CD4-positive, alpha-beta T cell (primary cell): ENCODE measurements at places on chromosomes 2 and 18.
A peak's percentile ranks its signal among the peaks of the same experiment; 100 is the strongest.

DNA sequence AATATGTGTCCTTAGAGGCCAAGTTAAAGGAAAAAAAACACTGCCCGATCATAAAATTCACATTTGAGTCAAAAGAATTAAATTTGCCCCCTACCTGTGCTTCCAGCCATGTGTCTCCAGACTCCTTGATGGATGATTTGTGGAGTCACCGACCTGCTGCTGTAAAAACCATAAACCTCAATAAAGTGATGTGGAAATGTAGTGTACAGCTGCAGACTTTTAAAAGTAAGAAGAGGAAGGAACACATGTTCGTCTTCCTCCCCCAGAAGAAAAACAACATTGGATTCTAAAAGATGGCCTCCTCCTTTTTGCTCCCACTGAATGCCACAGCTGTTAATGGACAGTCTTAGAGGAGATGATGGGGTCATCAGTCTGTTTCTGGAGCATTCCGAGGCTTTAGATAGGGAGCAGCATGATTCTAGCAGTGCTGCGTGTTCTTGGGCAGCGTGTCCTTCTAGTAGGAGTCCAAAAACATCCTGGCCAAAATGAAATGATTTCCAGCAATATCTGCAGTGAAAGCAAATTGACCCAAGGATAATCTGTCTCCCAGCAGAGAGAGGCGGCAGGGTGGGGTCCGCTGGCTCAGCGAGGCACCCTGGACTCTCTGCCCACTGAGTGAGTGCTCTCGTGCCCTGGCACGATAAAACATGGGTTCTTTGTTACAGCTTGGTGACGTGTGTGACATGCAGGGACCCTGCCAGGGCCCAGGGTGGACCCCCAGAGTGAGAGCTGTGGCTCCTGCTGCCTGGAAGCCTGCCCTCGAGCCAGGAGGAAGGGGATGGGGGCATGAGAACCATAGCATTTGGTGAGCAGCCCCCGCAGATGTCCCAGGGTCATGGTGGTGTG, 196.1 kb downstream of the FAM210A start:
- DNase-seq, result no peak

DNA sequence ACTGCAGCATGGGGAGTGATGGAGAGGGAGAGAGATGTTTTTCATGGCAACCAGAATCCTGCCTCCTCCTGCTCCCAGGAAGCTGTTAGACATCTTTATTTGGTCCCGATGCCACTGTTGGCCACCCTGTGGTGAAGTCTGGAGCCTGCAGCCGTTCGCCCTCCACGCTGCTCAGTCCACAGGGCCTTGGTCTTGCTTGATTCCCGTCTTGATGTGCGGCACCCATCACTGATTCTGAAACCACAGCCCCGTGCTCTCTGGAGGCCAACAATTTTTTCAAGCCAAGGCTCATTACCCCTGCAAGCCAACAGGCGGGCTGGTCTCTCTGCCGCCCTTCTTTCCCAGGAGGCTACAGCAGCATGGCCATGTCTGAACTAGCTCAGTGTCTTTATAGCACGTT, 24.5 kb downstream of the SIGLEC15 start:
- DNase-seq, result no peak

GRCh38 chr2:134306521-134306920, 52.6 kb downstream of the MGAT5 start:
- DNase-seq, result no peak

DNA sequence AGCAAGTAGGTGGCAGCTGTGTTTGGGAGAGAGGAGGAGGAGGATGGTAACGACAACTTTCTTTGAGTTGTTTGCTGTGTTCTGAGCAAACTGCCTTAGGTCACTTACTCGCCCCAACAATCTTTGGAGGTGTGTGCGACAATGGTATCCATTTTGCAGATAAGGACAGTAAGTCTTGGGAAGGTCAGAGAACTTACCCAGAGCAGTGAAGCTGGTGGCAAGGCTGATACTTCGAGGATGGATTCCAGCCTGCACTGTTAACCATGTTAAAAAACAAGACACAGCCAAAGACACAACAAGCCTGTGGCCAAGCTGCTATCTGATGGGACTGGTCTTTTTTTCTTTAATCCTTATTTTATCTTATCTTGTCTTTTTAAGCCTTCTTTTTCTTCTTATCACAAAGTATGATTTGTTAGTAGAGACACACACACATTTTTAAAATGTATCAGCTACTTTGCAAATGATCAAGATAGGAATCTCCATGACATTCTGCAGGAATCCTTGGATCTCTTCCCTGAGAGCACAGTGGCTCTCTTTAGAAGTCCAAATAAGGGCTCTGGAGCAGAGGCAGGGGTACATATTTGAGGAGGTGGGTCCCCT, 27.9 kb downstream of the CNDP1 start:
- DNase-seq, result no peak

DNA sequence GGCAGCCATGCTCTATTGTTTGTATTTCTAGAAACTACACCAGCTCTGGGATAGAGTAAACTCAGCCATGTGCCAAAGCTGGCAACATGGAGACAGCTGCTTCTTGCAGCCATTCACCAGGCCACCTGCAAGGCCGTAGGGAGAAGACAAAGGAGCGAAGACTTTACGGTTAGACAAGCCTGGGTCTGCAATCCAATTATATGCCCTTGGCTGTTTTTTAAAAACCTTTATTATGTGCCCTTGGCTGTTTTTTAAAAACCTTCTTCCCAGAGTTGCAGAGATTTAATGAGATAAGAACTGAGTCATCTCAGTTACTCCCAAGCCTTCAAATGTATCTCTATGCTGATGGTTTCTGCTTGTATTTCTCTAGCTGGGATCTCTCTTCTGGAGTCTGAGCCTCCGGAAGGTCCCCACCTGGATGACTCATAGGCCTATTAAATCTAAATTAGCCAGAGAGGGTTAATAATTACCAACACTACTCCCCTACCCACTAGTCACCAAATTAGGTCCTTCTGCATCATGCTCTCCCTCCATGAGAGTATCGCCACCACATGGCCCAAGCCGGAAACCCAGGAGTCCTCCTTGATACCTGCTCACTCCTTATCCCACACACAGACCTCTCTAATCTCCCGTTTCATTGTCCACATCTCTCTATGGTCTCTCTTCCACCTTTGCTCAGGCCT, 17.5 kb upstream of the DPP4 start:
- peak; percentile 28 for DNase-seq

- DNase-seq, result no peak
These were observed 12.1 kb downstream of the LYPD6 start for GRCh38 chr2:149342509-149342908.

DNA sequence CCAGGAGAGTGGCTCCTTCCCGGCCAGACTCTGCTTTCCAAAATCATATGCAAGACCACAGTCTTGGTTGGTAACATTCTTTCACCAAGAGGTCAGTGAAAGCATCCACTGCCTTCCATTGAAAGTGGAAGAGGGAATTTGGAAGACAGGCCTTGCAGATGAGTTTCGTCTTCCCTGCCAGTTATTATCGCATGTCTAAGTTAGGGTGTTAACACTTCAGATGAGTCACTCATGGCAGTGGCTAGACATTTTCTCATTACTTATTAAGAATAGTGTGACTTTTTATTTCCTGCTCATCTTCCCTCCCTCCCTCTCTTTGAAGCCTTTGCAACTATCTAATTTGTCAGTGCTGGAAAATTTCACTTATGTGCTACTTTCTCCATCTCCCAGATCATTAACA, 102.9 kb upstream of the EPB41L3 start:
- no peak for DNase-seq

DNA sequence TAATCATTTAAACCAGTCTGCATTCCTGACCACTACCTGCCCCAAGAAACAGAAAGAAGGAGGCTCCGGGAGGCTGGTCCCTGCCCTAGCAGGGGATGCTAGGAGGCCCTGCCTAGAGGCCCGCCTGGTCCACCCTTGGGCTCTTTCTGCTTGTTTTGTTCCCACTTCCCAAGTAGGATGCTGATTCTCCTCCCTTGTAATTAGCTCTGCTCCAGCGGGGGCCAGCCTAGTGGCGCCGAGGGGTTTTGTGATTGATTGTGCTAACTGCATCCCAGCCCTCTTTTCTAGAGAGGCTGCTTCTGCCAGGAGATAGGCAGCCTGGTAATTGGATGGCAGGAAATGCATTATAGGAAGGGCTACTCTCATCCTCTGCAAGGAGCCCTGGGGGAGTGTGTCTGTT, 220.0 kb downstream of the LOXHD1 start:
- DNase-seq, result no peak

DNA sequence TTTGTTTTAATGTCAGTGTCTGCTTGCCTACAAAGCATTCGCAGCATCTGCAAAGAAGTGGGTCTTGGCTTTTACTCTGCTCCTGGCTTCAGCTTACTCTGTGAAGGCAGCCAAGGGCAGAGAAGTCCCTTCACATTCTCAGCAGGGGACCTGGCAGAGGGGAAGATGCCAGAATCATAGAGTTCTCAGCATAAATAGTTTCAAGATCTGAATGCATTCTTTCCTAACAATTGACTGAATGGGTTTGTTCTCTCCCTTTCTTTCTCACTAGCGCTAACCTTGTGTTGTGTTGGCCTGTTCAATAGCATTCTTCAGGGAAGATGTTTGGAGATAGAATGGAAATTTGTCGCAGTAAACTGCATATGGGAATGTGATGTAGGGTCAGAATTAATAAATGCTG, 106.9 kb downstream of the FARSB start:
- DNase-seq, result no peak

- no peak for DNase-seq
These were observed 92.6 kb downstream of the SPATS2L start for GRCh38 chr2:200399046-200399445.

DNA sequence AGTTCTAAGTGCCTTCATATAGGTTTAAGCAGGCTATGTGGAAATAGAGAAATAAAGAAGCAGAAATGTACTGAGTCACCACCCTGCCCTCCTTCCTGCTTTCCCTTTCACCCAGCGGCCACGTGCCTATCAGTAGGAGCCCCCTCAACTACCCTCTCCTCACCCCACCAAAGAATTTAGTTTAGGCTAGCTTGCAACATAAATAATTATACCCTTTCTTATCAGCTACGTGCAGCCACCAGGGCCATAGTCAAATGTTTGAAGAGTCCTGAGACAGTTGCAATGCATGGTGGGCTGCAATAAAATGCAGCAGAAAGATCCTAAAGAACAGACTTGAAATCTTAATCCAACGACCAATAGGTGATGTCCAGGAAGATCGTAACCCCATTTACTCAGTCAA, 101.2 kb downstream of the RTP5 start:
- no peak for DNase-seq

GRCh38 chr2:89000235-89000634, 308.8 kb downstream of the RPIA start:
- DNase-seq, result no peak

DNA sequence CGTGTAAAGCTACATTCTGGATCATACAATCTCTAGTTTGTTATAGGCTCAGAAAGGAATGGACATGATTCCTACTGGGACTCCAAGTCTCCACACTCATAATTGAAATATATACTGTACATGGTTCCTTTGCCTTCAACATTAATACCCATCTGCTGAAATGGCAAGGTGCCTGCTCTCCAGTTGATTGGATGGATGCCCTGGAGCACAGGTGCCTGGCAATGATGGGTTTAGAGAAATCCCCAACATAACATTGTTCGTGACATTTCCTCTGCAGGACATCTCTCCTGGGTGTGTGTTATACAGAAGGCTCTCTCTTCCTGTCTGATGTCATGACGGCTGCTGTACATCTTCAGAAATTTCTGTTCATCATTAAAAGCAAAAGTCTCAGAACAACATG, 449.7 kb upstream of the CWC22 start:
- DNase-seq, result no peak

GRCh38 chr2:66434679-66435548, at the start of gene MEIS1:
TSS of gene MEIS1 (plus strand) at chr2:66435125. CDS start at chr2:66435857, 732 bp downstream.
- no peak for DNase-seq

GRCh38 chr2:74077636-74078035, 70.1 kb downstream of the BOLA3 start:
- no peak for DNase-seq

DNA sequence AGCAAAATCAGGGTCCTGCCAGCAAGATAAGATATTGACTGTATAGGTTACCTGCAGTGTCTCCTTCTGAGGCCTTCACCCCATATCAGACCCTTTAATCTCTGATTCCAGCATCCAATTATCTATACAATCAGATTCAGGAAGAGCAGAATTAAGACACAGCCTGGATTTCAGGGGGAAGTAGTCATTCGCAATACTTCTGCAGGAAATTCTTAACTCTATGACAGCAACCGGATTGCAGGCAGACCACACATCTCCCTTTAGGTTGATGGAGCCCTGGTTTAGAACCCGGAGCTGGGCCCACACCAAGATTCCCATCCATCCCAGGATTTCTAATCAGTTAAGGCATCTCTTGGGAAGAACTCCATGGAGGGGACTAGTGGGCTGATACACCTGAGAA, 9.5 kb downstream of the ARL4C start:
- no peak for DNase-seq

DNA sequence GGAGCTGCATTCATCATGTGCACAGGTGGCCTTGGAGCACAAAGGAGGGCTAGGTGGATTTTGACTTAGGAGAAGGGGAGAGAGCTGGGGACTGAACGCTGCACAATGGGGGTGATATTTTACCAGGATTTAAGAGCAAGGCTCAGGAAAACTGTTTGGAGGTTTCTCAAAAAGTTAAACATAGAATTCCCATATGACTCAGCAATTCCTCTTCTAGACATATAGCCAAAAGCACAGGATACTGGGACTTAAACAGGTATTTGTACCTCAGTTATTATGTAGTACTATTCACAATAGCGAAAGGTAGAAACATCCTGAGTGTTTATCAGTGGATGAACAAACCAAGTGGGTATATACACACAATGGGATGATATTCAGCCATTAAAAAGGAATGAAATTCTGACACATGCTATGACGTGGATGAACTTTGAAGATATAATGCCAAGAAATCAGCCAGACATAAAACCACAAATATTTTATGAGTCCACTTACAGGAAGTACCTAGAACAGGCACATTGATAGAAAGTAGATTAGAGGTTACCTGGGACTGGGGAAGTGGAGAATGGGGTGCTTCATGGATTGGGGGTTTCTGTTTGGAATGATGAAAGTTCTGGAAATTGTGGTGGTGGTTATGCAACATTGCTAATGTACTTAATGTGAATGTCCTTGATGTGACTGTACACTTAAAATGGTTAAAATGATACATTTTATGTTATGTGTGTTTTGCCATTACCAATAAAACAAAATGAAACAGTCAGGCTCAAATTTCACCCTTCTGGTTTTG, 216.9 kb downstream of the HAUS1 start:
- no peak for DNase-seq

GRCh38 chr2:233817995-233818638, 36.2 kb downstream of the HJURP start:
- DNase-seq, result no peak

DNA sequence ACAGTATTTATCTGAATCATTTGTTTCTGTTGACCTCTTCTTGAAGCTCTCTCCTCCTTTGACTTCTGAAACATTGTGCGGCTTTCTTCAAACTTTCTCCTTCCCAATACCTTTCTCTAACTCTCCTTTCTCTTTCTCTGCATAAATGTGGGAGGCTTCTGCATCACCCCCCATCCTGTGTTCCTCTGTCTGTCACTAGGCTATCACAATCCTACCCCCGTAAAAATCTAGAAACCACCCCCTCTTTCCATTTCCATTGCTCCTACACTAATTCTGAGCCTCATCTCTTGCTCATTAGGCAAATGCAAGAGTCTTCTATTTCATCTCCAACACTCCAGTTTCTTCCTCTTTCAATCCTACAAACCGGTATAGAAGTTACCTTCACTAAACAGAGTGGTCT, 32.2 kb upstream of the ZNF385B start:
- DNase-seq, result no peak
